ENCODE measurements at places on chromosomes 4 and X.

DNA sequence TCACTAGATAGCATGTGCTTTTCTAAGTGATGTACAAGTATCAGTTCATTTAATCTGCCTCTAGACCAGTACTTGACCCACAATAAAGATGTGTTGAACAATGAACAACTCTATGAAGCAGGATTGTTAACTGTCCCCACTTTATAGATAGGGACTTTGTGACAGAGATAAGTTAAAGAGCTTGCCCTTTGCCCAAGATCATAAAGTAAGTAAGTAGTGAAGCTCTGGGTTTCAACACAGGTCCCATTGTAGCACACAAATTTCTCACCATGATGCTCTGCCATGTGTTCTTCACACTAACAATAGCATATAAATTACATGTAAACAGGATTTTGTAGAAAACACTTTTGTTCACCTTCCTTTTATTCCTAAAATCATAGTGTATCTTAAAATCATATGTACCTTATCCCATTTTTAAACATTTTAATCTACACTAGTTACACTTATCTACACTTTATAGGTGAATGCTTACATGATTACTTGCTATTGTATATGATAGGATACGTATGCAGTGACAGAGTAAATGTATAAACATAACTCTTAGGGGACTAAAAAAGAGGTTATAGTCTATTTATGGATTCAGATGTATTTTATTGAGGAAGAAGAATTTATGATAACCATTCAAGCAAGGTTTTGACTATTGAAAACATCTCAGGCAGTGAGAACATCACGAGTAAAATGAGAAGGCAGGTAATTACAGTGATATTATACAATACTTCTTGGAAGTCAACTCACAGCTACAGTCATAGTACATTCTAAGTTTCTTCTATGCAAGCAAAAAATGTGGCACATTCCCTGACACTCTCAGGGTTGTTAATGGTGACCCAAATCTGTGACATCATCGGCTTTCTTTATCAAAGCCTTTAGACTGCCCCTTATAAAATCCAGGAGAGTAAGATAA is 2275.1 kb downstream of the PCDH7 start:
- H3K36me3 ChIP-seq, result no peaks in the 10 kb centered on the region
- H3K4me1 ChIP-seq, result no peaks in the 10 kb centered on the region
- H3K4me3 ChIP-seq, result no peak overlapping the region

GRCh38 chrX:65894133-65894532 is 145.7 kb downstream of the VSIG4 start:
- H3K4me3 ChIP-seq, result no peak overlapping the region
- no peak for DNase-seq
- H3K36me3 ChIP-seq, result no peaks in the 10 kb centered on the region
- H3K27ac ChIP-seq, result no peak overlapping the region
- no peaks in the 10 kb centered on the region for H3K4me1 ChIP-seq
- H3K27me3 ChIP-seq, result no peaks in the 10 kb centered on the region

- H3K27me3 ChIP-seq, result no peaks in the 10 kb centered on the region
- no peak overlapping the region for H3K4me3 ChIP-seq
- no peak overlapping the region for H3K27ac ChIP-seq
- H3K36me3 ChIP-seq, result no peaks in the 10 kb centered on the region
Observed at GRCh38 chr4:172736046-172736445, 432.6 kb upstream of the GALNT7 start.

- no peaks in the 10 kb centered on the region for H3K27me3 ChIP-seq
- H3K36me3 ChIP-seq, result no peaks in the 10 kb centered on the region
- peak overlapping the region; percentile 87 for H3K27ac ChIP-seq
- H3K4me3 ChIP-seq, result no peak overlapping the region
Observed at GRCh38 chrX:38870361-38870895, 69.2 kb downstream of the MID1IP1 start.

- H3K4me1 ChIP-seq, result peaks cover 18% of the 10 kb centered on the region
- no peak overlapping the region for H3K4me3 ChIP-seq
- DNase-seq, result no peak
- no peaks in the 10 kb centered on the region for H3K36me3 ChIP-seq
Observed at GRCh38 chrX:77949840-77950239, 19.6 kb downstream of the PGAM4 start.

GRCh38 chr4:185637163-185637875 is 102.0 kb upstream of the PDLIM3 start:
- H3K27ac ChIP-seq, result no peak overlapping the region
- DNase-seq, result peak; percentile 63
- no peaks in the 10 kb centered on the region for H3K4me1 ChIP-seq
- H3K36me3 ChIP-seq, result no peaks in the 10 kb centered on the region
- H3K27me3 ChIP-seq, result no peaks in the 10 kb centered on the region

- no peak for DNase-seq
- H3K4me3 ChIP-seq, result no peak overlapping the region
- no peak overlapping the region for H3K27ac ChIP-seq
- no peaks in the 10 kb centered on the region for H3K36me3 ChIP-seq
- H3K4me1 ChIP-seq, result no peaks in the 10 kb centered on the region
Observed at GRCh38 chrX:24728530-24728929, 34.8 kb downstream of the POLA1 start.

- H3K27ac ChIP-seq, result peak overlapping the region; percentile 45
- H3K4me1 ChIP-seq, result no peaks in the 10 kb centered on the region
- H3K36me3 ChIP-seq, result no peaks in the 10 kb centered on the region
- no peaks in the 10 kb centered on the region for H3K27me3 ChIP-seq
- DNase-seq, result no peak
Observed at GRCh38 chr4:128427832-128428366, 140.3 kb upstream of the PGRMC2 start.

DNA sequence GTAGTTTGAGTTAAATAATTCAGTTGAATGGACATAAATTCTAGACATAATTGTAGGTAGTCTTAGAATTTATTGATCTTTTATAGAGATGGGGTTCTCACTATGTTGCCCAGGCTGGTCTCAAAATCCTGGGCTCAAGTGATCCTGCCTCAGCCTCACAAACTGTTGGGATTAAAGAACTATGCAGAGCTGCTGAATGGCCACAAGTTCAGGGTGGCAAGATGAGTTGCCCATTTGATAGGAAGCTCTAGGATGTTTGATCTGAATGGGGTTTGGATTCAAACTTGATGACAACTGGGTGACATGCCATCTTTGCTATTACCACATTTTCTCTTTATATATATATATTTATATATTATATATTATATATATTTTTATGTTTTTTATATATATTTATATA is 3.6 kb downstream of the RPL36A start:
- no peak overlapping the region for H3K4me3 ChIP-seq
- no peak for DNase-seq
- H3K36me3 ChIP-seq, result peaks cover 34% of the 10 kb centered on the region
- no peak overlapping the region for H3K27ac ChIP-seq
- no peaks in the 10 kb centered on the region for H3K4me1 ChIP-seq

GRCh38 chr4:76624931-76625715 is 190.1 kb downstream of the SHROOM3 start:
- no peaks in the 10 kb centered on the region for H3K27me3 ChIP-seq
- no peak overlapping the region for H3K4me3 ChIP-seq
- H3K27ac ChIP-seq, result peak overlapping the region; percentile 38
- peaks cover 6% of the 10 kb centered on the region for H3K4me1 ChIP-seq

DNA sequence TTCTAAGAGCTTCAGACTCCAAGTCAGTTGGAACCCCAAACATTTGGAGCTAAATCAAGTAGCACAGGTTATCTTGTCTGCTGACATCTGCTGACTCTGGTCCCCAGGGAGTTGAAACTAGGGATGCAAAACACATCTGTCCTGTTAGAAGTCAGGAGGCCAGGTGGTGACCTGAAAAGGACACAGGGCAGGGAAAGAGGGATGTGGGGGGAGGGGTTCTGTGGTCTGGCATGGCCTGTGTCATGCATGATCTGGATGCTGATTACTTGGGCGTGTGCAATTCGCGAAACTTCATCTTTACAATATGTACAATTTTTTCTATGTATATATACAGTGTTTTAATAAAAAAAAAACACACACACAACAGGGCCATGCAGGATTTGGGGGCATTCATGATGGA is 55.3 kb downstream of the FHDC1 start:
- H3K4me3 ChIP-seq, result no peak overlapping the region
- H3K4me1 ChIP-seq, result peaks cover 6% of the 10 kb centered on the region
- no peak overlapping the region for H3K27ac ChIP-seq
- no peaks in the 10 kb centered on the region for H3K36me3 ChIP-seq

DNA sequence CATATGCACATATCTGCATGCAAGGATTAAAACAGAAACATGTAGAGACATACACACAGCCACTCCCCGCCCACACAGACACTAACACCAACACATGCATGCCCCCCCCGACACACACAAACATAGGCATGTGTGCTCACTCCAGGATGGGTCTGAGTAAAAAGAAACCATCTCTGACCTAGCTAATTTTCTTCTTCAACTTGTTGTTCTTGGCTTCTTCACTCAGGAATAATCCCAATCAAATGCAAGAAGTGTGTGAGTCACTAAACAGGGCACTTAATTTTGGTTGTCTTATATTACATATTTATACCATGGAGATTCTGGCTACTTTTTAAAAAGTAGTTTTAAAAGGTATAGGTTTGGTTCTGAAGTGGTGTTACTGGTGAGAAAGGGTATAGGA is 28.3 kb downstream of the ENOX2 start:
- no peak overlapping the region for H3K4me3 ChIP-seq
- H3K27me3 ChIP-seq, result no peaks in the 10 kb centered on the region
- no peak overlapping the region for H3K27ac ChIP-seq
- no peaks in the 10 kb centered on the region for H3K36me3 ChIP-seq
- H3K4me1 ChIP-seq, result no peaks in the 10 kb centered on the region
- DNase-seq, result no peak

- no peak overlapping the region for H3K4me3 ChIP-seq
- H3K4me1 ChIP-seq, result peaks cover 6% of the 10 kb centered on the region
- DNase-seq, result no peak
Observed at GRCh38 chrX:137568741-137569469, 3.0 kb downstream of the ZIC3 start.

GRCh38 chr4:83019794-83020494 is 9.3 kb upstream of the LIN54 start:
- H3K27ac ChIP-seq, result no peak overlapping the region
- no peak overlapping the region for H3K4me3 ChIP-seq
- no peaks in the 10 kb centered on the region for H3K4me1 ChIP-seq
- DNase-seq, result no peak
- no peaks in the 10 kb centered on the region for H3K36me3 ChIP-seq
- no peaks in the 10 kb centered on the region for H3K27me3 ChIP-seq

- DNase-seq, result no peak
- H3K27me3 ChIP-seq, result no peaks in the 10 kb centered on the region
- no peaks in the 10 kb centered on the region for H3K36me3 ChIP-seq
Observed at GRCh38 chr4:4668355-4669210, 126.7 kb upstream of the STX18 start.

DNA sequence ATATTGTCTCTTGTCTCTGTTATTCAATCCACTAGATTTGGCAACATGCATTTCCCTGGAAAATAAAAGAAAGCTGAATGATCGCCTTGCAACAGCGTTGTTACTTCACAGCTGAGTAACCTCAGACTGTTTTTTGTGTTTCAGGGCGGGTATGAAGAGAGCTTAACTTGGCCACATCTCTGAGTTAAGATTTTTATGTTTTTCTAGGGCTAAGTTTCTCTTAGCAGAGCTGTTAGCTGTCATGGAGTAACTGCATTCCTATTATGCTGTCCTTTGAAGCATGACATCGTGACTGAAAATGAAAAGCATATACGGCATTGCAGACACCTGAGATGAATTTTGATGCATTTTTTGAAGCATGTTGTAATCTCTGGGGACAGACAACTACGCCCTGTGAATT is 1798.9 kb downstream of the PCDH7 start:
- H3K27me3 ChIP-seq, result no peaks in the 10 kb centered on the region
- no peak overlapping the region for H3K27ac ChIP-seq
- DNase-seq, result no peak
- H3K4me1 ChIP-seq, result no peaks in the 10 kb centered on the region
- no peaks in the 10 kb centered on the region for H3K36me3 ChIP-seq
- H3K4me3 ChIP-seq, result no peak overlapping the region

GRCh38 chrX:110399966-110400365 is 41.3 kb downstream of the RTL9 start:
- H3K27ac ChIP-seq, result no peak overlapping the region
- H3K4me1 ChIP-seq, result no peaks in the 10 kb centered on the region
- H3K4me3 ChIP-seq, result no peak overlapping the region
- peaks cover 7% of the 10 kb centered on the region for H3K27me3 ChIP-seq

DNA sequence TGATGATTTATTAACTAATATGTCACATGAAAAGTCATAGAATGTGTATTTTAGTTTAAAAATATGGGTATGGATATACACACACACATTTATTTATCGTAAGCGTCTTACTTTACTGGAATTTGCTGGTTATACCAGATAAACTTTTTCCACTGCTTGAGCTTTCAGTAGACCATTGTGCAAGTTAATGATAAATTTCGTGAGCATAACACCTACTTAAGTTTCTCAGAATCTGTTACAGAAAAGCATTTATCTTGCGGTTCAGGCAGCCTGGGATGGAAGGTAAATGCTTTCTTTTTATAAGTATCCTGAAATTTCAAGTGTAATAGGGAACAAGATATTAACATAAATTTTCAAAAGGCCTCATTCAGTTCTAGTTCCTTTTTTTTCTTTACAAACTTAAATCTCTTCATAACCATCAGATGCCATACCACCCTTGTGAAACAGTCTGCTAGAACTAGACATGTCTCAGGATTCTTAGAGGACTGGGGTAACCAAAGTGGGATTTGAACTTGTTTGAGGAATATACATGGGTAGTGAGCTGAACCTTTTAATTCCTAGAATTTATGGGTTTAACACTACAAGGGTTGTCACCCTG is 27.7 kb downstream of the ATP7A start:
- no peaks in the 10 kb centered on the region for H3K4me1 ChIP-seq
- DNase-seq, result no peak
- H3K27ac ChIP-seq, result peak overlapping the region; percentile 50

DNA sequence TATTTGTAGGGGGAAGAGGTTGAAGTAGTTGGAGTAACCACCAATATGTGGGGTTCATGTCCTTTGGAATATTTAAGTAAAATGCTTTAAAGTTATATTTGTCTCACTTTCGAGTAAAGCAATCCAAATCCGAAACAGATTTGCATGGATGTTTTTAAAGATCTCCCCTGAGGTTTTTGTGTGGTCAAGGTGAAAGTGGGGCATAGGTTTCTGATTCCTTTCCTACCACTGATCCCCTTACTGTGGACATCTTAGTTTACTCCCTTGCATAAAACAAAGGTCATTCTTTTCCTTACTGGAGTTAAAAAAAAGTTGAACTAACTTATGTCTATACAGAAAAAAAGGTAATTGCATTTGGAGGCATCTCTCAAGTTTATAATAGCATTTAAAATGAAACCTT is 71.9 kb upstream of the PHOX2B start:
- H3K27ac ChIP-seq, result no peak overlapping the region
- DNase-seq, result no peak
- H3K4me3 ChIP-seq, result no peak overlapping the region
- no peaks in the 10 kb centered on the region for H3K27me3 ChIP-seq
- H3K4me1 ChIP-seq, result no peaks in the 10 kb centered on the region

DNA sequence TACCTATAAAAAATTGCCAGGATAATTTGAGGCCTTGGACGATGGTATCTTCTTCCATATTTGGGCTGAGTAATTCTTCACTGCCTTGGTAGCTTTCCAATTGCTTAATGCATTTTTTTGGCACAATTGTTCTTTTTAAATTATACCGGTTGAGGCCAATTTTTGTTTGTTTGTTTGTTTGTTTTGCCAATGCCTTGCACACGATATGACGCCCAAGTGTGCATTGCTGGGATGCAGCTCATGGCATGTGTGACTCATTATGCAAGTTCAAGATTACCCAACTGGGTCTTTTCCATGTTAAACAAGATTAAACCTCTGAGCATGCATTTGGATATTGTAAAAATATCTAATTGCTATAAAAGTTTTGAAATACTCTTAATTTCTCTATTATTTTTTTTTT is 71.1 kb upstream of the KCNIP4 start:
- H3K4me3 ChIP-seq, result no peak overlapping the region
- DNase-seq, result no peak
- no peaks in the 10 kb centered on the region for H3K4me1 ChIP-seq
- H3K27ac ChIP-seq, result no peak overlapping the region
- no peaks in the 10 kb centered on the region for H3K36me3 ChIP-seq
- H3K27me3 ChIP-seq, result no peaks in the 10 kb centered on the region
